GM13977 (cell line): ENCODE measurements at places on chromosomes 12 and 14.

GRCh38 chr14:100486025-100486828 is 101.0 kb downstream of the BEGAIN start:
- DNase-seq, result peak; percentile 77

GRCh38 chr12:1469070-1469469 is 125.3 kb downstream of the FBXL14 start:
- no peak for DNase-seq

DNA sequence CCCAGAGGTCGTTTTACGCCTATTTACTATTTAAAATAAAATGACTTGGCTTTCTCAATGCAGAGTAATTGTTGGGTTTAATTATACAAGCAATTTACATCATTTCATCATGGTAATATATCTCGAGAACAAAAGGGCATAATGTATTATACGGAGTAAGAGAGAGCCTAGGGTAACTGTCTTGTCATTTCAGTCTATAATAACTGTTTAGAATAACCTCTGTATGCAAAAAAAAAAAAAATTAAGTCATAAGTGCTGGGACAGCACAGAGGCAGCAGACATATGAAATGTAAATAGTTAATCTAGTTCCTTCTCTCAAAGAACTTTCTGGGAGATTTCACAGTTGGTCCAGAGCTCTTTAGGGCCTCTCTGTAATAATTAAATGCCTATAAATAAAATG is 284.9 kb downstream of the TMTC2 start:
- no peak for DNase-seq

- DNase-seq, result no peak
Observed at GRCh38 chr12:128399253-128399652, 132.3 kb downstream of the TMEM132C start.

- peak; percentile 76 for DNase-seq
Observed at GRCh38 chr12:128969480-128970055, 116.3 kb downstream of the GLT1D1 start.

- peak; percentile 56 for DNase-seq
Observed at GRCh38 chr14:105999361-106000028, 473.1 kb downstream of the TMEM121 start.

GRCh38 chr12:130058926-130059472 is 103.3 kb upstream of the FZD10 start:
- no peak for DNase-seq

GRCh38 chr14:50173891-50174290 is 57.5 kb downstream of the SOS2 start:
- no peak for DNase-seq

- peak; percentile 24 for DNase-seq
Observed at GRCh38 chr12:101891462-101891971, 14.1 kb downstream of the DRAM1 start.

DNA sequence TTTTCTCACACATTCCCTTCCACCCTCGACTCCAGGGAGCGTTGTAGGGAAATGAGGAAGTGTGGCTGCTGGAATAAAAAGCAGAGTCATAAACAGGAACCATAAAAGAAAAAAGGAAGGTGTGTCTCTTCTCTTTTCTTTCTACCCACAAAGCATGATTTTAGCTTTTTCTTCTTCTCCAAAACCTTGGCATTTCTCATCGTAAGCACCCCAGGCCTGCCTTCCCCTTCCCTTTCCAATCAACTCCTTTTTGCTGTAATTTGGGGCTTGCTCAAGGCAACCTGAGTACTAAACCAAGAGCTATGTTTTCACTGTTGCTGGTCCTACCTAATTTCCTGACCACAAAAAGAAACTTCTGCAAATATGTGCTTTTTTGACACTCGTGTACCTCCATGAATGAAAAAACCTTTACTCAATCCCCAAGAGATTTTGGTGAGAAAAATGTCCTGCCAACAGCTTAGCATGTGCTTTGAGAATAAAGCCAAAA is 9.2 kb downstream of the PLBD1 start:
- DNase-seq, result no peak

DNA sequence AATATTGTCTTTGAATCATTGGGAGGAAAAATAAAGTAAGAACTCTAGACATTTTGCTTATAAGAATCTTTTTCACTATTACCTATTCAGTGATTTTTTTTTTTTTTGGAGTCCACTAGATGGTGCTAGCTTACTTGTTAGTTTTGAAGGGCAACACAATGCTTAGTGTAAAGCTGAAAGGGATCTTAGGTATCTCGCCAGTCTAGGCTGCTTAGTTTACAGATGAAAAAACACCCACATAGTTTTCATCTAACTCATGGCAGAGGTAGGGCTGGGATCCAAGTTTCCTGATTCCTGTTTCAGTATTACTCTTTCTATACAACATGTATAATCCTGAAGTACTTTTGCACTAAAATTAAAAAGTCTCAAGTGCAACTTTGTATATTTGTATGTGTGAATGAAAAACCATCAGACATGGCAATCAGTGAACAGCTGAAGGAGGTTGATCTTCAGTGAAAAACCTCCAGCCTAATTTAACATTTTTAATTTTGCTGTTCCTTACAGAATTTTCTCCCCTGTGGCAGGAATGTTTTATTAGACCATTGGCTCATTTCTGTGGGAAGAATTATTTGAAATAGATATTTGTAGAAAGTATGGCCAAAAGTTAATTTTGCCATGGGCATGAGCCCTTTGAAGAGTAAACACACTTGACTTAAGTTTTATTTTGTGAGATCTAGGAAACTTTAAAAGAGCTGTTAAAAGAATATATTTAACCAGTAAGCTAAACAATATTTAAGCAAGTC is 40.7 kb downstream of the LRRIQ1 start:
- peak; percentile 19 for DNase-seq

DNA sequence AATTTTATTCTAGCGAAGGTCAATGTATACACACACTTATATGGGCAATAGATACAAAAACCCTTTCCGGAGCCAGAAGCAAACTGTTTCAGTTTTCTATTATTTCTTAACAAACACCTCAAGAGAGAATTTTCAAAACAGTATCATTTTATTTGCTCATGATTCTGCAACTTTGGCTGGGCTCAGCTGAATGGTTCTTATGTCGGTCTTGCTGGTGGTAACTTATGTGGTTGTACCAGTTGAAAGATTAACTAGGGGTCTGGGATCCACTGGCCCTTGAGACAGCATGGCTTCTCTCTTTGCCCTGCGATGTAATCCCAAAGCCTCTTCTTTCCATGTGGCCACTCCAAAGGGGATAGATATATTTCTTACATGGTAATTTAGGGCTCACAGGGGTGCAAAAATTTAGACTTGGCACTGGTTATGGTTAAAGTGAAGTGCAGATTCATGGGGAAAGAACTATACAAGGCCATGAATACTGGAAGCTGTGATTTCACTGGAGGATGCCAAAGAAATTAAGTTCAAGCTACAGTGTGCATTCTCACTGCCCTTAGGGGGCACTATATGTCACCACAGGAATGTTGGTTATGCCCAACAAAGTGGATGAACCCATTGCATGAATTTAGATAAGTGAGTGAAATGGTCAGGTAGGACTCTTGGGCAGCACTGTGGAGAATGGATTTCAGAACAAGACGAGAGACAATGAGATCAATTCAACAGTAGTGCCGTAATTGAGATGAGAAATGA is 94.3 kb upstream of the NAV3 start:
- no peak for DNase-seq

DNA sequence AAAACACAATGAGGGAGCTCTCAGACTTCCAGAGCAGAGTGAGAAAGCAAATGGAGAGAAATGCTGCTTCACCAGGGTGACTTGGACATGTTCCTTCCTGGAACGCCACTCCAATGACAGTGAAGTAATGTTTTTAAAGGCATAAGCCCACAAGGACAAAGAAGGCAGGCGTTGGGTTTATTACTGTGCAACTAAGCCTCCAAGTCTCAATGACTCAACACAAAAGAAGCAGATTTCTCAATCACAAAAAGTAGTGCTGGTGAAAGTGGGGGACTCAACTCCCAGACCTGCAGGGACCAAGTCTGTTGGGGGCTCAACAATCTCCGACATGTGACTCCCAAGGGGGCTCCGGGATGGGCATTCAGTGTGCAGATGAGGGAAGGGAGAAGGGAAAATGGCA is 505.2 kb downstream of the BCL11B start:
- DNase-seq, result no peak

- no peak for DNase-seq
Observed at GRCh38 chr14:50756300-50756699, 74.7 kb downstream of the NIN start.

DNA sequence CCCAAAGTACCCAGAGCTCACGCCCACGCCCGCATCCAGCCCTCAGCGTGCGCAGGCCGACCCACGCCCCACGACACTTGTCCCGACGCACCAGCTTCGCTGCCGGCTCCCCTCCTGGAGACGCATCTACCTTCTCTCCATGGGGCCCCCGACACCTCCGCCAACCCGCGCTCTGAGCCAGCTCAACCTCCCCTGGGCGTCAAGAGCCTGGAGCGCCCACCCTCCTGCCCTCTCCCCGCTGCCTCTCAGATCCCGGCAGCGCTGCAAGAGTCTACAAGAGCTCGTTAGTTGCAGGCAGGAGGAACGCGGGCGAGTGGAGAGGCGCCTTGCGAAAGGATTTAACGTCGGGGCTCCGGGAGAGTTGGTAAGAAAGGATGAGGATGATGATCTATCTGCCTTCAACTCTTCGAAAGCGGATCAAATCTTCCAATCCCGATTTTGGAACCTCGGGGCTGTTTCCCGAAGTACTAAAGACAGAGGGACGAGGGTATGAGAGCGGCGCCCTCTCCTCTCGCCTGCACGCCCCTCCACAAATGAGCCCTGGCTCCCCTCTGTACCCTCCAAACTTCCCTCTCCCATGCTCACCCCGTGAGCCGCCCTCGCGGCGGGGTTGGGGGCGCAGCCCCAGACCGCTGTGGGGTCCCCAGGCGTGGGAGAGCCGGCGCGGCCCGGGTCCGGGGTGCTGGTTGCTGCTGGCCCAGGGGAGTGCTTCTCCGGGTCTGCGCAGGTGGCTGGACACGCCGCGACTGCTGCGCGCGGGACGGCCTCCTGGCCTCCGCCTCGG is 979 bp downstream of the LTBP2 start:
- DNase-seq, result no peak

DNA sequence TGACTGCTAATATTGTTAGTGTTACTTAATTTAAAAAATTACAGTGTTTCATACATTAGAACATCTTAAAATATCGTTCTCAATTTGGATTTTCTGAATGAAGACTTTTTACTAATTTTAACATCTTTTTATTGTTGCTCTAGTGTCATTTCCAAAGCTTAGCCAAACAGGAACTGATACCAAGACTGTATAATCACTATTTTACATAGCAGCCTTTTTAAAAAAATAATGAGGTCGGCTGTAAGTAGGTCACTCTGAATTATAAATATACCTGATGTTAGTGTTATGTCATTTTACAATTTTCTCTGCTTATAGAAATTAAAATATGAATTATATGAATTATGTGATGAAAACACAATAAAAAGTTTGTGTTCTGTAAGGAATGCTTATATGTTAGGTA is 321.5 kb downstream of the TMEM117 start:
- peak; percentile 28 for DNase-seq

DNA sequence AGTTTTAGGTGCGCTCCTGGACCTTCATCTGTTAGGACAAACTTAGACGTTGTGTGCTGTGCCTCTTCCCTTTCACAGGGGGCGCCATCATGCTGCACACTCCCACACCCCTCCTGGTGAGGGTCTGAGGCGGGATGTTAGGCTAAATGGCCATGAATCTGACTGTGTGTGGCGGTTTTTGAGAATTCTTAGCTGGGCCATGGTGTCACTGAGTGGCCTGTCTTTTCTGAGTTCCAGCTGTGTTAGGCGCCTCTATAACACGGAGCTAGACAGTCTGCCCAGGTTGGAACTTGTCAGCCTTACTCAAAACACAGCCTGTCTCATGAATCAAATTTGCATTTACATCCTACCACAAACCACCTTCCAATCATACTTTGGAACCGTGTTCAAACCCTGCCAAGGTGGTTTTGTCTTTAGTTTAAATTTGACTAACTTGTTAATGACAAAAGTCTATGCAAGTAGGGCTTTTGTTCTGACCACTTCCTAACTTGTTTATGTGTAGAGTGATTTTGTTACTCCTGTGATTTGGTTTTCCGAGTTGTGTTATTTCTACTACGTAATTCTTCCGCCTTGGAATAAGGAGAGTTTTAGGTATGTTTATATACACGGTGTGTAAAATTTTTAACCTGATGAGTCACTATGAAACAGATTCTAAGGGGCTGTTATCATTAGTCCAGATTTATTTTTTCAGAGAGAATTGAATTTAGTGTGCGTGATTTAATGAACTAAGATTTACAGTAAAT is 19.6 kb downstream of the ACVR1B start:
- DNase-seq, result peak; percentile 74

DNA sequence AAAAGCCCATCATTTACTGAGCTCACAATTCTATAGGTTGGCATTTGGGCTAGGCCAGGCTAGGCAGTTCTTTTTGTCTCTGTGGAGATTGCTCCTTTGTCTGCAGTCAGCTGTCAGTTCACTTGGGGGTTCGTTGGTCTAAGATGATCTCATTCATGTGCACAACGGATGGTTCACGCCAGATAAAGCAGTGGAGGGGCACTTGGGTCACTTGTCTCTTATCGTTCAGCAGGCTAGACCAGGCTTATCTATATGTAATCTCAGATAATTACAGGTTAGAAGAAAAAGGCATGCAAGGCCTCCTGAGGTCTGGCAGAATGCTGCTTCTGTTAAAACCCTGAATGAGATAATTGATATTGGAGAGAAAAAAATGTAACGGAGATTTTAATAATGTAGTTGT is 119.0 kb upstream of the ATP2B1 start:
- DNase-seq, result no peak

- no peak for DNase-seq
Observed at GRCh38 chr12:64791036-64791435, 31.8 kb upstream of the GNS start.

GRCh38 chr12:109269428-109269827 is 39.7 kb downstream of the FOXN4 start:
- no peak for DNase-seq

- DNase-seq, result peak; percentile 75
Observed at GRCh38 chr14:94485944-94486841, 10.2 kb upstream of the SERPINA9 start.
